ENCODE measurements at places on chromosomes 4 and X.

GRCh38 chr4:56817840-56818491, 3.5 kb downstream of the SPINK2 start:
- DNase-seq: no peak

DNA sequence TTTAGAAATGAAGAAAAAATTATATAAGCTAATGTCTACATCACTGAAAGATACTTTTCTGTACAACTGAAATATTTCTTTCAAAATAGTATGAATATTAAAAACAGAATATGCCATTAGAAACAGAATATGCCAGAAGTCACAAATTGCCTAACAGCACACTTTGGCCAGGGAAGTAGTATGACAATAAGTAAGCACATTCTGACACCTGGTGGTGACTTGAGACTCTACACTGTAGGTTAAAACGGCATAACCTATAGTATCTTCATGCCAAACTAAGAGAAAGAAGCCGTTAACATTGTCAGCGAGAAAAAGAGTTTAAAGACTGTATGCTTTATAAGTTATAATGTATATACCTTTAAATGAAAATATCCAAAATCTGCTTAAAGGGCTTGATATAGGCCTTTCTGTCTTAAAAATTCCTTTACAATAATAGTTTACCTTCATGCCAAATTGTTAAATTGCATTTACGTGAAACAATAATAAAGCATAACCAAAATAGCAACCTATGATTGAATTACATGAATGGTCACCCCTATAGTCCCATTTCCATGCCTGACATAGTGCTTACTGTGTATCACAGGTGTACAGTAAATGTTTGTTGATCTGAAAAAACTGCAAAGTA, 32.8 kb downstream of the FAM13A start:
- peak; percentile 48 for DNase-seq

GRCh38 chr4:154123897-154124296, 335.0 kb upstream of the SFRP2 start:
- DNase-seq: no peak

DNA sequence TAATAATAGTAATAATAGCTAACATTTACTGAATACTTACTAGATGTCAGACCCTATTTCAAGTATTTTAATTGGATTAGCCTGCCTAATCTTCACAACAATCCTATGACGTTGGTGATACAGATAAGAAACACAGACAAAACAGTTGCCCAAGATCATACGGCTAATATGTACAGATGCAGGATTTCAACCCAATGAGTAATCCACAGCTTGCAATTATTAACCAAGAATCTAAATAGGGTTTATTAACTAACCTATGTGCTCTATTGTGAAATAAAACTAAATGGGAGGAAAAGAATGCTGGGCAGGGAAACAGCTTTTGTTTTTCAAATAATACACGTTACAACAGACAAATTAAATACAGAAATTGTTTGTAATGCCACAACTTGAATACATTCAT, 23.4 kb downstream of the FBXO8 start:
- DNase-seq: no peak

Measured in NCI-H748 treated with DMSO at 0.1 percent for 48 hours (cell line).